ENCODE measurements at places on chromosomes 2 and 18.
A peak's percentile ranks its signal among the peaks of the same experiment; 100 is the strongest.

GRCh38 chr2:176082824-176083751 is 674 bp downstream of the EVX2 start:
- H3K27me3 ChIP-seq = peaks cover 37% of the 10 kb centered on the region
- peaks cover 2% of the 10 kb centered on the region for H3K36me3 ChIP-seq
- peaks cover 4% of the 10 kb centered on the region for H3K4me1 ChIP-seq

DNA sequence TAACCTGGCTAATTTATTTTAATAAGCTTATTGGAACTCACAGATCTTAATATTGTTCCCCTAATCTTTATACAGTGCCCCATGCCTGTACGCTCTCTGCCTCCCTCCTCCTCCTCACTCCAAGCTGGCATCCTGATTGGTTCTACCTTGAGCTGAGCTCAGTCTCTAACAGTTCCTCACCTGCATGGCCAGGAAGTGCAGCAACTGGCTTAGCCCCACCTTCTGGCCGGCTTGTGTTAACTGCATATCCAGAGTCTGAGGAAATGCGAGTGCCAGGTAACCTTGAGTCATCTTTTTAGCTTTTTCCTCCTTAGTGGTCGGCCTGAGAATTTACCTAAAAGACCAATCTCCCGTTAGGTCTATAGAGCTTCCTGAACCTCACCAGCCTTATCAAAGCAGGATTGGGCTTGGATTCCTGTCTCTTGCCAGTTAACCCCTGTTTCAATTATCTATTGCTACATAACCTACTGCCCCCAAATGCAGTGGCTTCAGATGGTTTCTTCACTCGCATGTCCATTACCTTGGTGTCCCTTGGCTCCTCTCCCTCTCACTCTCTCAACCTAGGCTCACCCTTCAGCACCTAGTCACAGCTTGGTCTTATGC is 89.5 kb upstream of the STK39 start:
- H3K27ac ChIP-seq = no peak overlapping the region
- DNase-seq = no peak
- no peak overlapping the region for H3K4me3 ChIP-seq
- H3K27me3 ChIP-seq = peaks cover 7% of the 10 kb centered on the region

GRCh38 chr2:102181376-102181775 is 5.4 kb upstream of the IL1RL2 start:
- peaks cover 13% of the 10 kb centered on the region for H3K27me3 ChIP-seq

- H3K27ac ChIP-seq = no peak overlapping the region
- H3K4me1 ChIP-seq = no peaks in the 10 kb centered on the region
- no peaks in the 10 kb centered on the region for H3K36me3 ChIP-seq
- no peak for DNase-seq
Measured at GRCh38 chr2:34098256-34098655, 499.2 kb upstream of the FAM98A start.

- H3K4me1 ChIP-seq = no peaks in the 10 kb centered on the region
- DNase-seq = no peak
- no peak overlapping the region for H3K27ac ChIP-seq
- H3K4me3 ChIP-seq = no peak overlapping the region
- no peaks in the 10 kb centered on the region for H3K36me3 ChIP-seq
- peaks cover 14% of the 10 kb centered on the region for H3K27me3 ChIP-seq
Measured at GRCh38 chr2:98280376-98281102, 65.7 kb upstream of the CNGA3 start.

- no peaks in the 10 kb centered on the region for H3K36me3 ChIP-seq
- DNase-seq = no peak
Measured at GRCh38 chr2:176614049-176614448, 344.8 kb downstream of the MTX2 start.

DNA sequence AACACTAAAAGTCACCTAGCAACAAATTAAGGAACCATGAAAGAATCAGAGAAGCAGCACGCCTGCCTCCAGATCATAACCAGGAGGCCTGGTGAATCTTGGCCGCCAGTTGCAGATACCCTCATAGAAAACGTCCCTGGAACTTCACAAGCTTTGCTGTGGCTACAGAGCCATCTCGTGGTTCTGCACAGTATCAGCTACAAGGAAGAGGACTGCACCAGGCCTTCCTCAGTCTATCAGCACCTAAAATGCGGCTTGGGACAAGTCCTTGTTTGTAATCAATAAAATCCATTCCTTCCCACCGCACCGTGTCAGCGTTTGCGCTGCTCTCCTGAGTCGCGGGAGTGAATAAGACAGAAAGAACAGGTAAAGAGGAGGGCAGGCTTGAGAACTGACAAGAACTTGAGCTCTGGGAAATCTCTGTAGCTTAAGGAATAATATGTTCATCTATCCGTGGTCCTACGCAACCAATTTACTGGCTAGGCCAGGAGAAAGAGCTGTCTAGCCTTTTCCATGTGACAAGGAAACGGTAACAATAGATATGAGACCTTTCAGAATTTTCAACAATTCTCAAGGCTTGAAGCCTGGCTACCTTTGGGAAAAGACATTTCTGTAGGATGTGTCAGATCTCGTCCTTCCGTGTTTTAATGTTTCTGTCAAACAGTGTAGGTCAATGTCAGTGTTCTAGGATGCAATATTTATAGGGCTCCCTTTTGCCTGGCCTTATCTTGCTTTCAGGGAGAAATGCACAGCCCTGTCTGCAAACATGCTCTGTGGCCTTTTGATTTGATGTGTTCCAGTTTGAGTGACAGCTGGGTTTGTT is 128.5 kb upstream of the RAB12 start:
- no peak overlapping the region for H3K27ac ChIP-seq
- no peak for DNase-seq
- peaks cover 18% of the 10 kb centered on the region for H3K27me3 ChIP-seq

DNA sequence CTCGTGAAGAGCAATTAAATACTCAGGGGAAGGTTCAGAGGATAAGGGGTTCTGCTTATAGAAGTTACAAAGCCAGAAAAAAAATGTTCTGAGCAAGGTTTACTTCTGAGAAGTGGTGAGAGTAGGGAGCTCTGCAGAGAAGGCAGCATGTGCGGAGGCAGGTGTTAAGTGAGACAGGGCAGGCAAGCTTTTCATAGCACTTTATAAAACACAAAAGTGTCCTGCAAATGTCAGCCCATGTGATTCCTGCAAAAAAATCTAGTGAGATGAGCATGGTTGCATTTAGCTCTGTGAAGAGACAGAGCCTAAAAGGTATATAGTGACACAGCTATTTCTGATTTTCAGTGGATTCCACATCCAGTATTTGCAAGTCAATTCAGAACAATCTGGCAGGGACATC is 223.8 kb upstream of the SYT4 start:
- no peaks in the 10 kb centered on the region for H3K4me1 ChIP-seq
- DNase-seq = no peak
- H3K27ac ChIP-seq = no peak overlapping the region
- H3K36me3 ChIP-seq = no peaks in the 10 kb centered on the region
- no peak overlapping the region for H3K4me3 ChIP-seq

DNA sequence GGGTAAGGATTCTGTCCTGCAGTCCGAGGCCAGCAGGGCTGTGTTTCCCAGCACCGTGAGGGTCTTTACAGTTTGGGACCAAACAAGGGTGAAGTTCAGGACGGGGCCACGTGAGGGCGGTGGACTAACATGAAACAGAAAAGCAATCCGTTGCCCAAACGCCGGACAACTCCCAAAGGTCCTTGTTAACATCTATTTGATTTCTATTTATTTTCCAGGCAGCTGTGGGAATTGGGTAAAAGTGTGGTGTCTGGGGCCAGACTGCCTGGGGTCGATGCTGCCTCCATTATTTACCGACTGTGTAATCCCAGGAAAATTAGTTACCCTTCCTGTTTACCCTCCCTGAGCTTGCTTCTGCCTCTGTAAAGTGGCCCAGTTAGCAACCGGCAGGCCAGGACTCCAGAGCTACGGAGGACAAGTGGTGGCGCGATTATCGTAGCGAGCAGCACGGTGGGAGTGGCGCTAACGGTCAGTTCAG is 66.3 kb upstream of the TCF7L1 start:
- peaks cover 12% of the 10 kb centered on the region for H3K4me1 ChIP-seq
- H3K36me3 ChIP-seq = no peaks in the 10 kb centered on the region
- no peak overlapping the region for H3K27ac ChIP-seq
- H3K4me3 ChIP-seq = no peak overlapping the region

GRCh38 chr2:112187805-112188596 is 49.8 kb downstream of the FBLN7 start:
- peak overlapping the region; percentile 89 for H3K27ac ChIP-seq
- H3K4me3 ChIP-seq = peak overlapping the region; percentile 62
- DNase-seq = no peak
- H3K36me3 ChIP-seq = no peaks in the 10 kb centered on the region
- H3K27me3 ChIP-seq = no peaks in the 10 kb centered on the region

DNA sequence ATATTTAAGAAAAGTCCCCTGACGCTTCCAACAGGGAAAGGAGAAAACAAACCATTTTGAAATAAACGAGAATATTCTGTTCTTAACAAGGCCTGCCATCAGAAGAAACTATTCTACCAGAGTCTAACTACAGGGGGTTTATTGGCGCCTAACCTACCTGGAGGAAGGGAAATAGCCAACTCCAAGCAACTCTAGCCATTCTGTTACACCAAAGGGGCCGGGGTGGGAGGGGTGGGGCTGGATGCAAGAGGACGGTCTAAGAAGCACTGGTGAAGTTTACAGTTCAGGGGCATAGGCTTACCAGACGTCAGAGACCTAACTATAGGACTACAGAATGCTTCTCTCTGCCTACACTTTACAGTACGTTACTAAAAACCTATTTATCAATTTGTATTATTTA is 60.5 kb upstream of the GALNT5 start:
- H3K36me3 ChIP-seq = no peaks in the 10 kb centered on the region
- no peaks in the 10 kb centered on the region for H3K27me3 ChIP-seq
- DNase-seq = no peak
- no peaks in the 10 kb centered on the region for H3K4me1 ChIP-seq
- no peak overlapping the region for H3K4me3 ChIP-seq

GRCh38 chr2:108691447-108691846 is 27.8 kb upstream of the RANBP2 start:
- H3K27me3 ChIP-seq = no peaks in the 10 kb centered on the region
- H3K27ac ChIP-seq = no peak overlapping the region
- no peak for DNase-seq
- no peaks in the 10 kb centered on the region for H3K4me1 ChIP-seq

GRCh38 chr2:217899231-217900009 is 103.4 kb downstream of the TNS1 start:
- no peaks in the 10 kb centered on the region for H3K36me3 ChIP-seq
- H3K4me3 ChIP-seq = no peak overlapping the region
- no peaks in the 10 kb centered on the region for H3K4me1 ChIP-seq
- DNase-seq = no peak
- peaks cover 5% of the 10 kb centered on the region for H3K27me3 ChIP-seq

DNA sequence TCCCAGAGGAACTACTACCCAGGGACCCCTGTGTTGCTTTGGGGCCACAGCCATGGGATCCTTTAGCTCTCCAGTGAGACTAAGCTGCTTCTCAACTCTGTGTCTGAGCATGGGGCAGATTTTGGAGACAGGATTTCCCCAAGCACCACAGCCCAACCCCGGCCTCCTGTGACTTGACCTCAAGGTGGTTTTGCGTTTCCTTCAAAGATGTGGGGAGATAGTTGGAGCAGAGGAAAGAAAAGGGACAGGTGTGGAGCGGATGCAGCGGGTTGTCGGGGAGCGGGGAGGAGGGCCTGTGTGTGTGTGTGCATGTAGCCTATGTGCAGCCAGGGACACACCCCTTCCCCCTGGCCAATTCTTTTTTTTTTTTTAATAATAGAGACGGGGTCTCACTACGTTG is 10.2 kb downstream of the ARID5A start:
- H3K27ac ChIP-seq = no peak overlapping the region
- DNase-seq = no peak
- no peaks in the 10 kb centered on the region for H3K27me3 ChIP-seq
- peaks cover 18% of the 10 kb centered on the region for H3K36me3 ChIP-seq

GRCh38 chr2:15154297-15154696 is 406.8 kb downstream of the NBAS start:
- H3K4me3 ChIP-seq = no peak overlapping the region
- H3K27ac ChIP-seq = no peak overlapping the region
- no peaks in the 10 kb centered on the region for H3K27me3 ChIP-seq
- no peaks in the 10 kb centered on the region for H3K36me3 ChIP-seq
- peaks cover under 1% of the 10 kb centered on the region for H3K4me1 ChIP-seq
- DNase-seq = no peak

- peaks cover 52% of the 10 kb centered on the region for H3K4me1 ChIP-seq
- no peaks in the 10 kb centered on the region for H3K27me3 ChIP-seq
- no peak for DNase-seq
- H3K27ac ChIP-seq = peak overlapping the region; percentile 33
- no peaks in the 10 kb centered on the region for H3K36me3 ChIP-seq
Measured at GRCh38 chr2:227509076-227509475, 37.1 kb downstream of the AGFG1 start.

- peaks cover 4% of the 10 kb centered on the region for H3K27me3 ChIP-seq
- no peak within 1 kb of the TSS for H3K27ac ChIP-seq
- no peak for DNase-seq
Measured at GRCh38 chr18:12657684-12658425, at the start of gene SPIRE1. Gene SPIRE1, minus strand, starts transcription at chr18:12658107. Its CDS starts 241 bp downstream, at chr18:12657866.

- H3K27me3 ChIP-seq = no peaks in the 10 kb centered on the region
- no peak for DNase-seq
- no peak overlapping the region for H3K4me3 ChIP-seq
- H3K4me1 ChIP-seq = no peaks in the 10 kb centered on the region
- peaks cover 20% of the 10 kb centered on the region for H3K36me3 ChIP-seq
- no peak overlapping the region for H3K27ac ChIP-seq
Measured at GRCh38 chr2:177489719-177490301, 97.2 kb downstream of the AGPS start.

DNA sequence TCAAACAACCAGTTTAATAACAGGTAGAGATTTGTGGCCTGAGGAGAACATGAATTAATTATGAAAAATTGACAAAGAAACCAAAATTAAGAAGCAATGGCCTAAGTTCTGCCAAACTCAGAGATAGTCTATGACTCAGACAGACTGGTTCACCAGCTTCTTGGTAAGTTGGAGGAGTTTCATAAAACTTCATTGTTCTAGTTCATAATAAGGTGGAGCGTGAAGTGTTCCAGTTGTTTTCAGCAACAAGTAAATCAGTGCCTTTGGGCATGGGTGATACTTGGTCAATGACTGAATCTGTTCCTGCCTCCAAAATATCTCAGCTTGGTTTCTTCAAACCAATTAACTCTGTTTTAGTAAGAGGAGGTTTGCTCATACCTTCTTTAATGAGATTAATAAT is 40.0 kb downstream of the SLC40A1 start:
- no peaks in the 10 kb centered on the region for H3K4me1 ChIP-seq
- peaks cover 19% of the 10 kb centered on the region for H3K27me3 ChIP-seq
- peaks cover 1% of the 10 kb centered on the region for H3K36me3 ChIP-seq
- DNase-seq = no peak
- no peak overlapping the region for H3K27ac ChIP-seq

GRCh38 chr18:60485201-60485600 is 112.6 kb upstream of the MC4R start:
- no peak overlapping the region for H3K27ac ChIP-seq
- H3K27me3 ChIP-seq = no peaks in the 10 kb centered on the region
- no peak for DNase-seq
- H3K4me3 ChIP-seq = no peak overlapping the region

GRCh38 chr2:39922679-39923405 is 143.8 kb upstream of the THUMPD2 start:
- no peak overlapping the region for H3K27ac ChIP-seq
- H3K4me1 ChIP-seq = no peaks in the 10 kb centered on the region
- H3K36me3 ChIP-seq = no peaks in the 10 kb centered on the region
- H3K27me3 ChIP-seq = peaks cover 7% of the 10 kb centered on the region

- H3K4me1 ChIP-seq = peaks cover 6% of the 10 kb centered on the region
- DNase-seq = no peak
- no peak overlapping the region for H3K27ac ChIP-seq
- no peak overlapping the region for H3K4me3 ChIP-seq
- H3K27me3 ChIP-seq = no peaks in the 10 kb centered on the region
Measured at GRCh38 chr2:3317871-3318590, 59.6 kb downstream of the EIPR1 start.

GRCh38 chr2:37784759-37785149 is 113.3 kb upstream of the CDC42EP3 start:
- no peak overlapping the region for H3K4me3 ChIP-seq
- H3K27me3 ChIP-seq = peaks cover 1% of the 10 kb centered on the region
- peaks cover 10% of the 10 kb centered on the region for H3K36me3 ChIP-seq
- H3K27ac ChIP-seq = no peak overlapping the region
- DNase-seq = no peak

All from memory B cell (primary cell).